Progenitor cell of endocrine pancreas (in vitro differentiated cells): ENCODE measurements at places on chromosomes 7 and 10.

GRCh38 chr7:136063326-136063666, 86.1 kb upstream of the MTPN start:
- no peak for DNase-seq

- DNase-seq = no peak
Measured at GRCh38 chr10:92052741-92053140, 129.2 kb downstream of the BTAF1 start.

DNA sequence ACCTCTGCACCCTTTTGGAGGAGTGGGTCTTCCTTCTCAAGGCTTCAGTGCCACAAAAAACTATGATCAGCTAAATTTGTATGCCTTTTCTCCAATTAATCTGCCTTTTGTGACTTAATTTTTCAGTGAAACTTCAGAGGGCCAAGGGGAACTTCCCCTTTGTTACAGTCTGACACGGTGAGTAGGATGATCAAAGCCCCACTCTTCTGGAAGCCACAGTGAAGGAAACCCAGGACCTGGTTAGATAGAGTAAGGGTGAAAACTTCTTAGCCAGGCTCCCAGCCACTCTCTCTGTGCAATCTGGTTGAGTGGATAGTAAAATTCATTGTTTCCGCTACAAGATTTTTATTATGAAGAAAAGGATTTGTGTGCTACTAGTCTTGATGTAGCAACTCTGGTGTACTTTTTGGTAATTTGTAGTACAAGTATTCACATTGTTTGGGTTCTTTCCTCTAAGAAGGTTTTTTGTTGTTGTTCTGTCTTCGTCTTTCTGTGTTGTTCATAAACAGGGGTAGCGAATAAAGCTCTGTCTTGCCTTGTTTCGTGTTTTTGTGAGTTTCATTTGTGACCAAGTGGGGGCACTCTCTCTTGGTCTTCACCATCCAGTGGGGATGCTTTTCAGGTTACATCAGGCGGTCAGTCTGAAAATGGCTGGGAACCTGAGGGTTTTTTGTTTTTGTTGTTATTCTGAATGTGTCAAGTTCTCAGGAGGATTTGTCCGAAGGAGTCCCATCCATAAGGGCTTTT, 268.5 kb upstream of the NPSR1 start:
- DNase-seq = no peak

GRCh38 chr10:35640951-35641675, 983 bp downstream of the FZD8 start:
- peak; percentile 49 for DNase-seq

GRCh38 chr10:95906677-95907455, 909 bp upstream of the CC2D2B start:
- DNase-seq = no peak
